ENCODE measurements at places on chromosomes 1 and 21. TPM values are rescaled to one million over a fixed set of nuclear protein-coding genes. Genes with fewer than 3 reads are reported as not detected.

- no peak overlapping the region for H3K27ac ChIP-seq
- no peaks in the 10 kb centered on the region for H3K4me1 ChIP-seq
- H3K36me3 ChIP-seq = no peaks in the 10 kb centered on the region
- H3K27me3 ChIP-seq = no peaks in the 10 kb centered on the region
- H3K4me3 ChIP-seq = no peak overlapping the region
- DNase-seq = no peak
These were observed 87.6 kb upstream of the RUNX1 start for GRCh38 chr21:35136586-35137219.

DNA sequence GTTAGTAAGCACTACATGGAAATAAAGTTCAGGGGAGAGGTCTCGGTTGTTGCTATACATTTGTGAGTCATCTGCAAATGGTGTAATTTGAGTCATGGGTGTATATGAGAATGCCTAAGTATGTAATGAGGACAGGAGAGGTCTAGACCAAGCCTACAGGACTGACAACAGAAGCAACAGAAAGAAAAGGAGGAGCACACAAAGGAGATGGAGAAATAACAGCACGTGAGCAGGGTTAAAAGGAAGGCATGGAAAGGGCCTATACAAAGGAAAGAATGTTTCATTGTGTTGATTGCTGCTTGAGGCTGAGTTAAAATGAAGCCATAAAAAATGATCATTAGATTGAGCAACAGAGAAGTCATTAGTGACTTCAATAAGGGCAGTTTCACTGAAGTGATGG is 28.0 kb upstream of the PRKAA2 start:
- H3K4me3 ChIP-seq = no peak overlapping the region
- no peaks in the 10 kb centered on the region for H3K27me3 ChIP-seq
- H3K4me1 ChIP-seq = no peaks in the 10 kb centered on the region

DNA sequence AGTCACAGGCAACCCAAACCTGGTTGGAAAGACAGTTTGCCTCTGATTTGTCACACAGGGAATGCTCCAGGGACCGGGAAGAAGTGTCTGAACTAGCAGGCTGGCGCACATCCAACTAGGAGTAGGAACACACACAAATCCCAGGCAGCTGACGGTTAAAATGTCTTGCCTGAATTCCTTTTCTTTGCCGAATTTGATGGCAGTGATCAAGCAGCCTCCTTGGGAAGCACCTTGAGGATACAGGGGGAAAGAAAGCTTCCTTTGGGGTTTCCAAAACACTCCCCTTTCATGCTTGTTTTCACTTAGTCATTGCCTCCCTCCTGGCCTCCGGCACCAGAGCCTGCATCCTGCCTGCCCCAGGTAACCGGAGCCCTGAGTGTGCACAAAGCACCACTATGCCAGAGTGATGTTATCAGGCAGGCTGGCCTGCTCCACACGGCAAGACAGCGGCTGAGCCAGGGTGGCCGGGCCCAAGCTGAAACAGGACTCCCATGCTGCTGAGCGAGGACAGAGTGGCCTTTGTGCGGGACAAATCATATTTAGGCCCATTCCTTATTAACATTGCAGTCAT is 193.8 kb downstream of the LMX1A start:
- H3K36me3 ChIP-seq = no peaks in the 10 kb centered on the region
- DNase-seq = no peak
- H3K4me3 ChIP-seq = no peak overlapping the region
- no peaks in the 10 kb centered on the region for H3K4me1 ChIP-seq
- no peak overlapping the region for H3K27ac ChIP-seq

DNA sequence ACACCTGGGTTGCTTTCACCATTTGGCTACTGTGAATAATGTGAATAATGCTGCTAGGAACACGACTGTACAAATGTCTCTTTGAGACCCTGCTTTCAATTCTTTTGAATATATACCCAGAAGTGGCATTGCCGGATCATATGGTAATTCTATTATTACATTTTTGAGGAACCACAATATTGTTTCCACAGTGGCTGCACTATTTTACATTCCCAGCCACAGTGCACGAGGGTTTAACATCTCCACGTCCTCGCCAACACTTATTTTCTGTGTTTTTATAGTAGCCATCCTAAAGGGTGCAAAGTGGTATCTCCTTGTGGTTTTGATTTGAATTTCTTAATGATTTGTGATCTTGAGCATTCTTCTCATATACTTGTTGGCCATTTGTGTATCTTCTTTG is 15.7 kb downstream of the FHAD1 start:
- H3K4me1 ChIP-seq = peaks cover 29% of the 10 kb centered on the region
- H3K36me3 ChIP-seq = no peaks in the 10 kb centered on the region
- H3K27ac ChIP-seq = no peak overlapping the region
- H3K27me3 ChIP-seq = no peaks in the 10 kb centered on the region
- DNase-seq = peak; percentile 53

DNA sequence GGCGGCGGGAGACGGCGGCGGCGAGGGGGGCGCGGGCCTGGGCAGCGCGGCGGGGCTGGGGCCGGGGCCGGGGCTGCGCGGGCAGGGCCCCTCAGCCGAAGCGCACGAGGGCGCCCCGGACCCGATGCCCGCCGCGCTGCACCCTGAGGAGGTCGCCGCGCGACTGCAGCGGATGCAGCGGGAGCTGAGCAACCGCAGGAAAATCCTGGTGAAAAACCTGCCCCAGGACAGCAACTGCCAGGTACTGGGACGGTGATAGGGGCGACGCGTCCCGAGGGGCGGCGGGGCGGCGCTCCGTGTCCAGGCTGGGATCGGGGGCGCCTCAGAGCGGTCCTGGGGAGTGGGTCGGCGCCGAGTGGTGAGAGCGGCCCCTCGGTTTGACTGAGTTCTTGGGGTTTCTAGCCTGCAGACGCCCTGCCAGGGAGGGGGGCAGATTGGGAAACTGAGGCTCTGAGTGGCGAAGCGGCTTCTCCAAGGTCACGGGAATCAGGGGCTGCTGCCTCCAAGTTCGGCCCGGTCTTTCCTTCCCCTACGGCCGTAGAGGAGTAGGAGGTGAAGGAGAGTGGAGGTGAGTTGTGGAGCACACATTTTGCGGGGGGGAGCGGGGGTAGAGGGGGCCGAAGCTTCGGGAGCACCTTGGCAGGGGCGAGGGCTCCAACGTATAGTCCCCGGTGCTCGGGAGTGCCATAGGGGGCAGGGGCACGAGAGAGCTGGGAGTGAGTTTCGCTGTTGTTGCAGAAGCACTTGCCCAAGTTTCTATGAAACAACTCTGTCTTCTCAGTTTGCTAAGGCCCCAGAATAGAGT is 508 bp downstream of the RAVER2 start:
- H3K27ac ChIP-seq = peak overlapping the region; percentile 89
- no peaks in the 10 kb centered on the region for H3K36me3 ChIP-seq
- H3K4me1 ChIP-seq = peaks cover 50% of the 10 kb centered on the region
- H3K27me3 ChIP-seq = no peaks in the 10 kb centered on the region
- peak overlapping the region; percentile 93 for H3K4me3 ChIP-seq

GRCh38 chr1:116232989-116233514 is 121.9 kb downstream of the MAB21L3 start:
- H3K27ac ChIP-seq = no peak overlapping the region

DNA sequence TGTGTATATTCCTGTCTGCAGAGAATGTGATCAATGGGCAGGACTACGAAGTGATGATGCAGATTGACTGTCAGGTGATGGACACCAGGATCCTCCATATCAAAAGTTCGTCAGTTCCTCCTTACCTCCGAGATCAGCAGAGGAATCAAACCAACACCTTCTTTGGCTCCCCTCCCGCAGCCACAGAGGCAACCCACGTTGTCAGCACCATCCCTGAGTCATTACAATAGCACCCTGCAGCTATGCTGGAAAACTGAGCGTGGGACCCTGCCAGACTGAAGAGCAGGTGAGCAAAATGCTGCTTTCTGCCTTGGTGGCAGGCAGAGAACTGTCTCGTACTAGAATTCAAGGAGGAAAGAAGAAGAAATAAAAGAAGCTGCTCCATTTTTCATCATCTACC is 65.2 kb downstream of the OLFML2B start:
- DNase-seq = no peak
- no peaks in the 10 kb centered on the region for H3K27me3 ChIP-seq
- H3K27ac ChIP-seq = no peak overlapping the region
- no peak overlapping the region for H3K4me3 ChIP-seq
- peaks cover 36% of the 10 kb centered on the region for H3K4me1 ChIP-seq
- H3K36me3 ChIP-seq = peaks cover 19% of the 10 kb centered on the region

- H3K27ac ChIP-seq = no peak overlapping the region
- H3K4me1 ChIP-seq = no peaks in the 10 kb centered on the region
- no peak overlapping the region for H3K4me3 ChIP-seq
- peaks cover 50% of the 10 kb centered on the region for H3K36me3 ChIP-seq
- H3K27me3 ChIP-seq = no peaks in the 10 kb centered on the region
These were observed 32.2 kb downstream of the AIDA start for GRCh38 chr1:222680080-222680479.

- H3K27ac ChIP-seq = no peak overlapping the region
- H3K27me3 ChIP-seq = no peaks in the 10 kb centered on the region
- no peak overlapping the region for H3K4me3 ChIP-seq
- DNase-seq = no peak
- peaks cover 19% of the 10 kb centered on the region for H3K4me1 ChIP-seq
- H3K36me3 ChIP-seq = no peaks in the 10 kb centered on the region
These were observed 8.3 kb downstream of the IL24 start for GRCh38 chr1:206905295-206906164.

- H3K27me3 ChIP-seq = no peaks in the 10 kb centered on the region
- H3K36me3 ChIP-seq = no peaks in the 10 kb centered on the region
- H3K4me3 ChIP-seq = no peak overlapping the region
- no peaks in the 10 kb centered on the region for H3K4me1 ChIP-seq
- H3K27ac ChIP-seq = no peak overlapping the region
These were observed 156.9 kb downstream of the ASTN1 start for GRCh38 chr1:177007437-177008161.

GRCh38 chr1:86754265-86754974 is 50.0 kb downstream of the SH3GLB1 start:
- H3K27me3 ChIP-seq = no peaks in the 10 kb centered on the region
- no peak overlapping the region for H3K4me3 ChIP-seq
- no peak overlapping the region for H3K27ac ChIP-seq
- no peaks in the 10 kb centered on the region for H3K36me3 ChIP-seq

DNA sequence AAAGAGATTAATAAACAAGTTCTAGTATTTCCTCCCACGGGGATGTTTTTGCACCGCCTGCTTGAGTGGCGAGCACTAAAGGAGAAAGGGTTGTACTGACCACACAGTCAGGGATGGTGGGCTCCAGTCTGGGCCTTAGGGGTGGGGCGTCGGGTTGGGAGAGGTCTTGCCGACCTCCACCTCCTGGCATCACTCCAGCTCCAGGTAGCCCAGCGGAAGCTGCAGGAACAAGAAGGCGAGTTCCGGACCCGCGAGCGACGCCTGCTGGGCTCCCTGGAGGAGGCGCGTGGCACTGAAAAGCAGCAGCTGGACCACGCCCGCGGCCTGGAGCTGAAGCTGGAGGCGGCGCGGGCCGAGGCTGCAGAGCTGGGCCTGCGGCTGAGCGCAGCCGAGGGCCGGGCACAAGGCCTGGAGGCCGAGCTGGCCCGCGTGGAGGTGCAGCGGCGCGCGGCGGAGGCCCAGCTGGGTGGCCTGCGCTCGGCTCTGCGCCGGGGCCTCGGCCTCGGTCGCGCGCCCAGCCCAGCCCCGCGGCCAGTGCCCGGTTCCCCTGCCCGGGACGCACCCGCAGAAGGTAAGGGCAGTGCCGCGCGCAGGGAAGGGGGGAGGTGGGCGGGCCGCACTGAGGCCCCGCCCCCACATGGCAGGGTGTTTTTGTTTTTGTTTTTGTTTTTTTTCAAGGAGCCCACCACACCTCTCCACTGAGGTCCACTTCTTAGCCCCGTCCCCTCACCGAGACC is 19.7 kb downstream of the MFAP2 start:
- H3K36me3 ChIP-seq = peaks cover 11% of the 10 kb centered on the region
- H3K4me1 ChIP-seq = peaks cover 3% of the 10 kb centered on the region
- peak overlapping the region; percentile 49 for H3K4me3 ChIP-seq
- no peak for DNase-seq

DNA sequence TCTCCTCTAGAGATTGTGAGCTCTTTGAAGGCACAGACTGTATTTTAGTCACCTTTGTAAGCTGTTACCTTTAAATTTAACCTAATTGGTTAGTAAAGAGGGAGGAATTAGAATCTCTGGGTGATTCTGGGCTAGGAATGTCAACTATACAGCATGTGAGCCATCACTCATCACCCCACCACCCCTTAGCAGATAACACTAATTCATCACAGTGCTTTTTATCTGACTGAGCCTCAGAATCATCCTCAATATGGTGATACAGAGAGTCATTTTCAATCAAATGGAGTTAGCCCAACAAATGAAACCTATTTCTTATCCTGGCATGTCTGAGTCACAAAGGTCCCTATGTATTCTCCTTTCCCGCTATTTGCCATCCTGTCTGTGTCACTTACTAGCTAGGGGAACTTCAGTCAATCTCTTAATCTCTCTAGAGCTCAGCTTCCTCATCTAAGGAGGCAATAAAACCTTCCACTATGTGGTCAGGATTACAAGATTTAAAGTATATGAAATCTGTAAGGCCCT is 13.3 kb downstream of the KCNJ10 start:
- no peak for DNase-seq
- no peaks in the 10 kb centered on the region for H3K36me3 ChIP-seq
- no peak overlapping the region for H3K4me3 ChIP-seq
- no peaks in the 10 kb centered on the region for H3K27me3 ChIP-seq
- no peak overlapping the region for H3K27ac ChIP-seq
- no peaks in the 10 kb centered on the region for H3K4me1 ChIP-seq

- no peak overlapping the region for H3K27ac ChIP-seq
- no peak for DNase-seq
- no peaks in the 10 kb centered on the region for H3K4me1 ChIP-seq
- H3K27me3 ChIP-seq = no peaks in the 10 kb centered on the region
- H3K36me3 ChIP-seq = no peaks in the 10 kb centered on the region
- H3K4me3 ChIP-seq = no peak overlapping the region
These were observed 255.1 kb upstream of the CXADR start for GRCh38 chr21:17257784-17258183.

- no peak overlapping the region for H3K4me3 ChIP-seq
- H3K27me3 ChIP-seq = no peaks in the 10 kb centered on the region
- DNase-seq = no peak
- H3K36me3 ChIP-seq = no peaks in the 10 kb centered on the region
These were observed 95.6 kb downstream of the PTPRC start for GRCh38 chr1:198734323-198735008.

CD48 gene
- total RNA-seq = 1.1 TPM

SLC30A10 gene
- not detected for total RNA-seq

CASQ1 gene
- 4.6 TPM for total RNA-seq

SPATA46 gene
- not detected for total RNA-seq

TRAF3IP3 gene
- total RNA-seq = 1.5 TPM

GCSAML gene
- total RNA-seq = 1.3 TPM

CTSS gene
- 82.7 TPM for total RNA-seq

ANGPTL3 gene
- not detected for total RNA-seq

SLFNL1 gene
- total RNA-seq = 0.52 TPM

KCNQ4 gene
- 14.1 TPM for total RNA-seq

MTARC2 gene
- total RNA-seq = 22.9 TPM

S100A7 gene
- not detected for total RNA-seq

ALX3 gene
- total RNA-seq = not detected

GOLT1A gene
- total RNA-seq = 0.83 TPM

LMX1A gene
- total RNA-seq = 0.98 TPM
